ENCODE measurements at places on chromosomes 6 and 20.
A peak's percentile ranks its signal among the peaks of the same experiment; 100 is the strongest.

DNA sequence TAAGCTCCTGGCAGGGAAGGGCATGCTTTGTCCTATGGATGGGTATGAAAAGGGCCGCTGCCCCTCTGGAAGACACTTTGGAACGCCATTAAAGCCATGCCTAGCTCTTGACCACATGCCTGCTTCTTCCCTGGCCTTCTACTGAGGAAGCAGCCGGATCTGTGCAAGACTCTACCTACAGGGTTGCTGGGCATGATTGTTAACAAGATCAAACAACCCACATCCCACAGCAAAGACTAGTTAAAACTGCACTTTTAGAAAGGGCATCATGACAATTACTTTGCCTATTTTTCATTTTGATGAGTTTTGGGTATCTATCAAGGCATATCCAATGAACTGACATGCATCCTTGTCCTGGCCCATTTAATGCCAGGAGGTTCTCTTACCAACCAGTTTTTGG lies 25.5 kb downstream of the NSFL1C start:
- DNase-seq = no peak

GRCh38 chr6:39342692-39343395 lies 20.3 kb upstream of the KCNK16 start:
- DNase-seq = no peak

DNA sequence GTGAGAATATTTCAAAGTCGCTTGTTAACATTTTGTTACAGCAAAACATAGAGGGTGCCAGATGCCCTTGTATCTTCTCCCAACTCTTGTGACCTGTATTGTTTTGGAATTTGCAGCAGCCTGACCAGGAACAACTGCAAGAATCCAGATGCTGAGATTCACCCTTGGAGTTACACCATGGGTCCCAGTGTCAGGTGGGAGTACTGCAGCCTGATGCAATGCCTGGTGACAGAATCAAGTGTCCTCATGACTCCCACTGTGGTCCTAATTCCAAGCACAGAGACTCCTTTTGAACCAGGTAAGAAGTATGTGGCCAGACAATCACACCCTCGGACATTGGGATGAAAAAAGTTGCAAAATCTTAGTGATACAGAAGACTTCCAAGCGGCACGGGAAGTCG lies 79.6 kb upstream of the MAP3K4 start:
- no peak for DNase-seq

DNA sequence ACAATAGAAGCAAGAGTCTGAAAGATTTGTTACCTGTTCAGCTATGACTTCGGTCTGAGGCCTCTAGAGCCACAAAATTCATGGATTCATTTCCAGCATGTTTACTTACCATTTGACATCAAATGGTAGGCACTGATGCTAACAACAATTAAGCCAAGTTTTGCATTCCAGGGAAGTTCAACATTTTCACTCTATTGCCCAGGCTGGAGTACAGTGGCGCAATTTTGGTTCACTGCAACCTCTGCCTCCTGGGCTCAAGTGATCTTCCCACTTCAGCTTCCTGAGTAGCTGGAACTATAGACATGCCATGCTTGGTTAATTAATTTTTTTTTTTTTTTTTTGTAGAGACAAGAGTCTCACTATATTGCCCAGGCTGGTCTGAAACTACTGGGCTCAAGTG lies 114.1 kb upstream of the SGK1 start:
- DNase-seq = no peak

DNA sequence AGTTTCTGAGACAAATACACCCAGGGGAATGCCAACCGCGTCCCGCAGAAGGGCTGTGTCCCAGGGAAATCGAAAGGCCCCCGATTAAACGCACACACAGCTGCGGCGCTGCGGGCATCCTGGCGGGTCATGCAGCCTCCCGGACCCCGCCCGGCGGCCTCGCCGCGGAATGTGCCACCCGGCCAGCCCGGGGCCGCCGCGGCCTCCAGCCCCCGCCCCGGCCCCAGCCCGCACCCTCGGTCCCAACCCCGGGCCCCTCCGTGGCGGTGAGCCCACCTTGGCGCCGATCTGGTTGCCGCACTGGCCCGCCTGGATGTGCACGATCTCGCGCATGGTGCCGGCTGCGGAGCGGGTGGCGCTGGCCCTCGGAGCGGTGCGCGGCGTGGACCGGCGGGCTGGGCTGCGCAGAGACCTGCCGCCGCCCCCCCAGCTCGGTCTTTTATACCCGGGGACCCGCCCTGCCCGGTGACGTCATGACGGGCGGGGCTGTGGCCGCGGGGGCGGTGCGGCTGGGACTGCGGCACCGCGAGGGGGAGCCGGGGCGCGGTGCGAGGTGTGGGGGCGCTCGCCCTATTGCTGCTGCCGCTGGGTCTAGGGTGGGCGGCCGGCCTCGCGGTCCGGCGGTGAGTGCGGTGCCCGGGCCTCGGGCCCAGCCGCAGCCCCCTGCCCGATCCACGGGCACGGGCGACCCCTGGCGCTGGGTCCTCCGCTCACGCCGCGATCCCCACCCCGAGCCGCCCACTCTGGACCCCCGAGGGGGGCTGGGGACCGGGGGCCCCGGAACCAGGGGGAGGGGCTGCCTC lies at the start of gene TUBB2A:
TUBB2A (minus strand) TSS at position 414 of the 803 bp plus-strand sequence; CDS start at position 333, 81 bp downstream.
- peak; percentile 77 for DNase-seq

DNA sequence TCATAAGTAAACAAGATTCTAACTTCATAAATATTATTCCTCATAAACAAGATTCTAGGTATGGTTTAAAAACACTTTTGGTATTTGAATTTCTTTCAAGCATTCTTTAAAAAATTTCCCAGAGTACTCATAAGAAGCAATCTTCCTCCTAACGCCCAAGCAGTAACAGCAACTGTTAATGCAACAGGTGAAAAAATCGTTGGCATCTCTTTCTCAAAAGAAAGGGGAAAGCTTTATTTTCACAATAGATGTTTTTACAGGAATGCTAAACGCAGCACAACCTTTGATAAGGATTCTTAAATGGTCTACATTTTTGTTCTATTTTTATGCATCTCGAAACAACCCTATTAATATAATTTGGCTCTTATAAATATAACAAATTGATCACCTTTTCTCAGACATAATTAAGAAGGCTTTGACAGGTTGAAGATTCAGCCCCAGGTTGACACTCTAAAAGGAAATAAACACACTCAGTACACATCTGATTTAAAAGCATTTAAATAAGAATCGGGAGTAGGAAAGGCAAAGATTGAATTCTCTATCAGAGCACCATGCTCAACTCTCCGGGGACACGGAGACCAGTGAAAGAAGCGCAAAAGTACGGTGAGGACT lies 634 bp downstream of the AHI1 start:
- DNase-seq = no peak

- DNase-seq = no peak
These were observed 98.8 kb upstream of the NXT1 start for GRCh38 chr20:23251779-23252178.

DNA sequence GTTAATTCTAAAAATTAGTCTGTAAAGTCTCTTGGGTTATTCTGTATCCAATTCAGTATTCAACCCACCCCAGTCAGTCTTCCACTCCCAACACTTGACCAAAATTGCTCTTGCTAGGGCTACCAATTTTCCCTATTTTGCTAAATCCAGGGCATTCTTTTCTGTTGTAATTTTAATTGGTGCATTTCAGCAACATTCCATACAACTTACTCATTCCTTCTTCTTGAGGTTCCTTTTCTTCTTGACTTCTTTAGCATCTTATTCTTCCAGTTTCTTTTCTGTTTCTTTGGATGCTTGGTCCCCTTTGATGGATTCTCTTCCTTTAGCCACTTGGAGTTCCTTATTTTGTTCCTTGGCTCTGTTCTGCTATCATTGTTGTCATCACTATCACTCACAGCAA lies 11.2 kb upstream of the GRM1 start:
- no peak for DNase-seq

- no peak for DNase-seq
These were observed 766.8 kb upstream of the MAN1A1 start for GRCh38 chr6:120116343-120116742.

DNA sequence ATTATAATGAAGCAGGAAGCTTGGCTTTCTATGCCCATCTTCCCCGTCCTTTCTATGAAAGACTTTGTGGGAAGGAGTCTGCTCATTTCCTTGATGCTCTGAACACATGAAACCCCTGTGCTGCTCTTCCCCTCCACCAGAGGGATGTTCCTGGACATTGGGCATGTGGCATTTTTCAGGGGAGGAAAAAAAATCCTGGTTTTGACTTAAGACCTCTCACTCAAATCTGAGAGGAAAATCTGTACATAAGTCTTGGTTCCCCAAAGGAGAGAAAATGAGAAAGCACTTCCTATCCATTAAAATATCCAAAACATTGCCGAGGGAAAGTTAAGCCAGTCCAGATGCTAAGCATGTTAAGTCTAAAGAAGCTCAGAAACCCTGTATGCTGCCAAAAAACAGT lies 393.0 kb downstream of the PAX1 start:
- DNase-seq = no peak

- DNase-seq = no peak
These were observed 106.6 kb downstream of the VEGFA start for GRCh38 chr6:43876602-43877001.

DNA sequence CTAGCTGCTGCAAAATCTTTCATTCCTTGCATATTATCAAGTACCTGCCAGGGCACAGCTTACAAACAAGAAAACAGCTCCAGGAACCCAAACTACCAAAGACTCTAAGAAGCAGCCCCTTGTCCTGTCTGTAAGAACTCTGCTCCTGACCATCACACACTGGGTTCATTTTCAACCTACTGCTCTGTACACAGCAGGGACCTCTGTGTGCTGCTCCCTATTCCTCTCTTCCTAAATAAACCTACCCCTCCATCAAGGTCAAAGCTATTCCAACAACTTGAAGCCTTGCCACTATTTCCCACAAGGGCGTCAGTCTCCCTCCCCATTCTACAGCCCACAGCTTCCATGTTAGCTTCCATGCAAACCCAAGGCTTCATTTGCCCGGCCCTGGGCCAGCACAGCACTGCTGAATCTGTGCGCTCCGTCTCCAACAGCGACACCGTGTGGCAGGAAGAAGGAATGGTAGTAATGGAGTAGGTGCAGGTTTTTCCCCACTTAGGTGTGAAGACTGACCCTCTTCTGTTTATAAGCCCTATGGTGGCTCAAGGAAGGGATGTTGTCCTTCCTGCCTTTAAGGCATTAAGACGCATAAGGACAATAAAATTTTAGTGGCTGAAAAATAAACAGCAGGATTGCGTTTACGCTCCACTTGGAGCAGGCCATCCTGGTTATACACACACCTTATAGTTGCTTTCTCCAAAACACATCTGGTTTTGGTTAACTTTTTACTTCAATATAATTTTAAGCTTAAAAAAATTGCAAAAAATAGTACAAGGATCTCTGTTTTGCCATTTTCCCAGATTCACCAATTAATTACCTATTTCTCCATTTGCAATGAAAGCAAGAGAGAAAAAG lies 115.2 kb upstream of the NXT1 start:
- no peak for DNase-seq

GRCh38 chr20:22757424-22758183 lies 173.2 kb upstream of the FOXA2 start:
- no peak for DNase-seq

DNA sequence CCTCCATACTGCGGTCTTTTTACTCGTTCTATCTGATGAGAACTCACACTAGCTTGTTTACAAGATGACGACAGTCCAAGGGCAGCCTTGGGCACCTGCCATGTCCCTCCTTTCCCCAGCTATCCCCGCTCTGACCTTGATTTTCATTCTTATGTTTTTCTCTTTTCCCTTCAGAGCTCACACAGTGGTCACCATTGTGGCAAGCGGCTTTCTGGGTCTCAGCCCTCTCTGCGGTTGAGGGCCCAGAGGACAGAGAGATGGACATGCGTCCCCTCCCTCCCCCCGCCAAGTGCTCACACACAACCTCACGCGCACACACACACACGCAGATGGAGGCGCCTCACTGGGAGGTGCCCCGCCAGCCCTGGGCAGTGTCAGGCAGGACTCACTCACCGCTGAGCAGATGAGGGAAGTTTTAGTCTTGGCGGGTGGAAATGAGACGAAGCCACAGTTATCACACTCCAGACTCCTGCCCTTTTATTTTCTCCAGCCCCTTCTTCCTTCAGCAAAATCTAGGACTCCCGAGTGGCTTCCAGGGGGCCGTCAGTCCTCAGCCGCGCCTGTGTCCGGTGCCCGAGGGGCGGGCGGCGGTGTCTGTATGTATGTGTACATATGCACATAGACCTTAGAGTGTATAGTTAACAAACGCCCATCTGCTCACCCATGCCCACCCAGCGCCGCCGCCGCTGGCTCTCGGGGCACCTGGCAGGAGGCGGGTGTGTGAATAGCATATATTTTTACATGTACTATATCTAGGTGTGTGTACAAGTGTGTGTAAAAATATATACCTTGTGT lies 13.8 kb upstream of the MYL9 start:
- no peak for DNase-seq

- DNase-seq = no peak
These were observed 83.6 kb downstream of the TMEM170B start for GRCh38 chr6:11621119-11621518.

DNA sequence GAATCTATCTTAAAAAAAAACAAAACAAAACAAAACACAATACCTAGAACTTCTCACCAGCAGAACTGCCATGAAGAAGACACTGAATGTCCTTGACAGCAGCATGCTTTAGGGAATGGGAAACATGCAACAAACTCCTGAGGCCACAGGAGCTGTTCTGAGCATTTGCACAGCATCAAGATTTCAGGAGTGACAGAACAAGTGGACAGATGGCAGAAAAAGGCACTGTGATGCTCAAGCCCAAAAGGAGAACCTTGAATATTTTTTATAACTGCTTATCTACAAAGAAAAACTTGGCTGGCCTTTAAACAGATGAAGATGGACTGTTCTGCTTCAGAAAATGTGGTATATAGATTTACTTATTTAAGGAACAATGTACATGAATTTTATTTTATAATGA lies 158.9 kb downstream of the RALGAPA2 start:
- no peak for DNase-seq

GRCh38 chr6:80142586-80142985 lies 36.1 kb downstream of the BCKDHB start:
- DNase-seq = no peak

DNA sequence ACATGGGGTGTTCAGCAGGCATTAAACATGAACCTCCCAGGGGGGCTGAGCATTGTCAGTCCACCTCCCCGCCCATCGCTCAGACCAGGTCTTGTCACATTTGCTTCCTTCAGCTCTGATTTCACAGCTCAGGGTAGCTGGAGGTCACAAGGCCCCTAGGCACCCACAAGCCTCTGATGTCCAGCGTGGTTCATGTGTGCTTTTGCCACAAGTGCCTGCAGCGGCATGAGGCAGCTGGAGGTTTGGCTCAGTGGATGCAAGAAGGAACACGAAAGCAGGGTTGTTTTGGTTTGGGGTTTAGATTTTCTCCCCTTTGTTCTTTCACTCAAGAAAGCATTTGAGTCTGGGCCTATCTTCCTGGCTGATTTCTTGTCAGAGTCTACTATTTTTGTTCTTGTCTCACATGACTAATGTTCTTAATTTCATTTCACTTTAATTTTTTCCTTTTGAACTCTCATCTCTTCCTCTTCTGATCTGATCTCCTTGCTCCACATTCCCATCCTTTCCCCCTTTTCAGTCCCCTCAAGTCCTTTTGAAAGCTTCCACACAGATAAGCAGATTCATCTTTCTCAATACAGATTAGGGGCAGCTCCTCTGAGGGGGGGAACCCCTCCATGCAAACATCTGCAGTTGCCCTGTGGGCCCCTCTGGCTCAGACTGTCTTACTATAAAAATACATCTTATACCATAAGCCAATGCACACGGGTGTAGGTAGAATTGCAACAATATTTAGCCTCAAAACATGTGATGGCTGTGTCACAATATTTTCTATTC lies 68.1 kb upstream of the CEP85L start:
- DNase-seq = no peak
